ENCODE measurements at places on chromosomes 3 and 15.

- no peak for DNase-seq
Observed at GRCh38 chr3:19363071-19363470, 214.8 kb downstream of the KCNH8 start.

- DNase-seq = no peak
Observed at GRCh38 chr3:101038393-101038792, 45.2 kb upstream of the ABI3BP start.

DNA sequence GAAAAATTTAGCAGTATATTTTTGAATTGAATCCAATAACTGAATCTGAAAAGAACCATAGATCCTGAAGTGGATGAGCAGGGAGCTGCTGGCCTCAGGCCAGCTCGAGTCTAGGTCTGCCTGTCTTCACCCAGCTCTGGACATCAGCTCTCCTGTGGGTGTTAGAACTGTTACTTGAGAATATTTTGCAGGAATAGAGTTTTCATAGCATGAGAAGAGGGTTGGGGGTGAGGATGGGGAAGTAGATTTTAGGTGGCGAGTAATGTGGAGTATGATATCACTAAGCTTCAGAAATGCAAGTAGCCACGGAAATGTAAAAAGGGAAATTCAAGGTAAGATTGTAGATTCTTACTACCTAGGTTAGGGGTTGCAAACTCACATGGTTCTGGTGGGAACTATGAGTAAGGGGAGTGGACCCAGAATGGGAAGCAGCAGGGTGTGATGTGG lies 6.2 kb downstream of the RAB8B start:
- DNase-seq = no peak

DNA sequence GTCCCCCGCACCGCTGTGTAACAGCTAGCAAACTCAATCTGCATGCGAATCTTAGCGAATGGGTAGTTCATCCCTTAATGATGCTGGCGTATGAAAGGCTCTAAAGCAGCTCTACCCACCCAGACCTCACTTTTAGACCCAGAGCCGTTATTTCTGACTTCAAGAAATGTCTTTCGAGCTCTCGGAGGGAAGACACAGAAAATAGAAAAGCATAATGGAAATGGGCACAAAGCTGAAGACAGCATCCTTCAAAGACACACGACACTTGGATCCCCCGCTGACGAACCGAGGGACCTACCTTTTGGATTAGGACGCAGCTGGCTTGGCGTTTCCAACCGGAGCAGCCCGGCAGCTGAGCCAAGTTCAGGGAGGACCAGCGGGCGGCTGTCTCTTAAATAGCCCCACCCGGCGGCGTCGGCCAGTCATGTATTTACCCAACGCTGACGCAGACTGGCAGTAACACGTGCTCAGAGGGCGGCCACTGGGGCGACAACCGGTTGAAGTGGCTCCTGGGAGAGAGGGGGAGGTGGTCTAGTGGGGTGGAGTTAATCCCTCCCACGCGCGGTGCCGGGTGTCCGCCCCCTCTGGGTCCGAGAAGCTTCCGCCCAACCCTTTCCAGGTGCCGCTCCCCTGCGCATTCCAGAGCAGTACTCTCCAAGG lies 1.5 kb downstream of the CCK start:
- DNase-seq = no peak

- no peak for DNase-seq
Observed at GRCh38 chr3:38281895-38282686, at the start of gene SLC22A14. Gene SLC22A14, plus strand, starts transcription at chr3:38282294. Its CDS starts 23,733 bp downstream, at chr3:38306027.
